Activated gamma-delta T cell (primary cell): ENCODE measurements at places on chromosomes 2 and 18.

DNA sequence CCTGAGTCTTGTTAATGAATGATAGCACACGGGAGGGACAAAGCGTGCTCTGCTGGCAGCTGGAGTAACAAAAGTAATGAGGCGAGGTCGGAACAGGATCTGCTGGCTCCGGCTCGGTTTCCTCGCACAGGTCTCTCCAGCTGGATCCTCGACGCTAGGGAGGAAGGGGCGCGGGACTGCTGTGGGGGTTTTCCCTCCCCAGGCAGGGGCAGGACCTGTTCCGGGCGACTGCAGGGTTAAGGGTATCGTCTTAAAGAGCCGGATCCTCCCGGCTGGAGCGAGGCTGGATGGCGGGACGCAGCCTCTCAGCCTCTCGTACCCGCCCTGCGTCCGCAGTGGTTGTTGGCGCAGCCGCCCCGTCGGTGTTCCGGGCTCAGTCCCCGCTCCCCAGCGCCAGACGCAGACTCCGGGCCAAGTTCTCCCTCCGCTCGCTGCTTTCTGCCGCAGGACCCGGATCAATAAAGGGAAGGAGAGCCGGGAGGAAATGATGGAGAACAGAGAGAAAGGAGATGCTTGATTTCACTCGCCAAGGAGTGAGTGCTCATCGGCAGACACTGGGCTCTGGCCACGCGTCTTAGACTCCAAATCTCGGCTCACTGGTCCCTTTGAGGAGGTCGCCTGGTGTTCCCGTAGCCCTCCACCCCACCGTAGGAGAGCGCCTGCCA, 1.1 kb upstream of the LIPG start:
- DNase-seq, result no peak

- no peak for DNase-seq
Measured at GRCh38 chr2:104755026-104755878, 98.7 kb upstream of the POU3F3 start.

- DNase-seq, result no peak
Measured at GRCh38 chr2:119860924-119861323, 101.2 kb downstream of the PTPN4 start.

DNA sequence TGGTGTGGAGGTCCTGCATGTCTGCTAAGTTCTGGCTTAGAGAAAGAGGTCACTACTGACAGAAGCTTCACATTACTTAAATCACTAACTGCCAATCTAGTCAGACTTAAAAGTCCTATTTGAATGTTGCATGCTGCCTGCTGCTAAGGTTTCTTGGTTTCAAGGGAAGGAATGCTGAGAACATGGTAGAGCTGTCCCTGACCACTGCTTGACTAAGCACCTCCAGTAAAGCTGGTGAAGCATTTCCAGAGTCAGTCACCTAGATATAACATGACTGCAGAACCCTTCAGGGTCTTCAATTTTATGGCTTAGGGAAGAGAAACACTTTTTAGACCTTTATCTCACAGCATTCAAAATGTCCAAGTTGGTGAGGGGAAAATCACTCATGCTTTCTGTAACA, 2178.3 kb upstream of the PIK3C3 start:
- DNase-seq, result no peak

GRCh38 chr2:216535454-216535995, 36.9 kb downstream of the RPL37A start:
- no peak for DNase-seq
